ENCODE measurements at places on chromosomes 13 and 19.

GRCh38 chr13:74080762-74081161 is 53.4 kb downstream of the KLF12 start:
- DNase-seq, result no peak

DNA sequence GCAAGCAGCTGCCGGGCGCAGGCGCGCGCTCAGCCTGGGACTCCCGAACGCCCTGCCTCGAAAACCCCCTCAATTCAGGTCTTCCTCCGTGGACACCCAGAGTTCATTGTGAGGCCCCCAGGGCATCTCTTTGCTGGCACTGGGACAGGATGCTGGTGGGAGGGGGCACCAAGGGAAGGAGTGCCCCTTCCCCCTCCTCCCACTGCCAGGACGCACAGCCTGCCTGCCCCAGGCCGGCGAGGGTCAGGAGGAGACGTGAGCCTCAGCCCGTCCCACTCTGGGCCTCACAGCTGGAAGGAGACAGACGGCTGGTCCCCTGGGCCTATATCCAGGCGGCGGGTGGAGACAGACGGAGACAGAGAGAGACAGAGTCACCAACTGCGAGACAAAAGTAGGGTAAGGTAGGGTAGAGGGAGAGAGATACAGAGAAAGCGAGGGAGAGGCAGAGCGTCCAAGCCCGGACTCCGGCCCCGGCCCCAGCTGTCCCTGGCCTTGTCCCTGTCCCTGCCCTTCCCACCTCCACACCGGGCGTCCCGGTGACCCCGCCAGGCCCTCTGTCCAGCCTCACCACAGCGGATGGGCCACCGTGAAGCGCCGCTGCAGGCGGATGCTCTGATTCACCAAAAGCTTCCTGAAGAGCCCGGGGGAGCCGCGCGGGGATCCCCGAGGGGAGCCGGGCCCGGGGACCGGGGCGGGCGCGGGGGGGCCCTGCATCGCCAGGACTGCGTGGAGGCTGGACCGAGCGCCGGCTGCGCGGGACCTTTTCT is at the start of gene PDE4C:
Gene PDE4C (minus strand): TSS at position 737 of the 767 bp plus-strand sequence. CDS start 23 bp downstream, at position 714.
- no peak for DNase-seq

GRCh38 chr19:29247051-29247450 is 34.1 kb upstream of the UQCRFS1 start:
- DNase-seq, result no peak

DNA sequence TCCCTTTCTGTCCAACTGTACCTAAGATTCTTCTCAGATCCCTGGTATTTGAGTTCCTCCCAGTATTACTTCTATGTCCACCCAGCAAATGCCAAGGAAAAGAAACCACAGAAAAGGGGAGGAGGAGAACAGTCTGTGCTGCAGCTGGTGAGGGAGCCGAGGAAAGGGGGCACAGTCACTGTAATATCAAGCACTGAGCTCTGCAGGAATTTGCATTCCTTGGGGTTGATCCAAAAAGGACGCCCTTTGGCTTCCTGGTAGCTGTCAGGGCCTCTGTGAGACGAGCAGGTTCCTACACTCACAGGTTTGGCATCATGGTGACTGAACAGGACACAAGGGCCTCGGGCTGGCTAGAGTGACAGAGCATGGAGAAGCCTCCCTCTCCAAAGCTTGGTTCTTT is 273.4 kb downstream of the NHLRC3 start:
- DNase-seq, result no peak

DNA sequence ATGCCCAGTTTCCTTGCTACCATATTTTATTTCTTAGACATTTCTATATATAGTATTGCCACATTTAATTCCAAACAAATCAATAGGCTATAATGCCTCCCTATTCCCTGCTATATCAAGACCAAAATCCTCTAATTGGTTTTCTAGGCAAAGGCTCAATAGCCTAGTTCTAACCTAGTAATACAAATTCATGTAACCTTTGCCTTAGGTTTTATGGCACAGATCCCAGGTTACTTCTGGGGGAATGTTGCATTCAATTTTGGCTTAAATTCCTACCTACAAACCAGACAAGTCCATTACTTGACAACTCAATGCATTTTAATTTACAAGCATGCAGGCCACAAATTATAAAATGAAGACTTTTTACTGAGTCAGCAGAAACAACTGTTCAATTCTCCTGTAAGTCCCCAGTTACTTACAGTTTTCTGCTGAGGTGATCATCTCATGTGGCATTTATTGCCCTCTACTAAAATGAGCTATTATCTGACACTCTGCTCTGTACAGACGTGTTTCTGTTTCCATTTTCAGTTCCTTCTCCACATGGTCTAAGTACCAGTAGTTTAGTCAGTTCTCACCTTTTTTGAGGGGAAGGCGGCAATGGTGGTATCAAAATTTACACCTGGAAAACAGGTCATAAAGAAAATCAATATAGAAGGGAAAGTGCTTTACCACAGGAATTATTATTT is 11.7 kb downstream of the KCNRG start:
- no peak for DNase-seq

- no peak for DNase-seq
Measured at GRCh38 chr13:75407998-75408397, 74.0 kb downstream of the TBC1D4 start.

DNA sequence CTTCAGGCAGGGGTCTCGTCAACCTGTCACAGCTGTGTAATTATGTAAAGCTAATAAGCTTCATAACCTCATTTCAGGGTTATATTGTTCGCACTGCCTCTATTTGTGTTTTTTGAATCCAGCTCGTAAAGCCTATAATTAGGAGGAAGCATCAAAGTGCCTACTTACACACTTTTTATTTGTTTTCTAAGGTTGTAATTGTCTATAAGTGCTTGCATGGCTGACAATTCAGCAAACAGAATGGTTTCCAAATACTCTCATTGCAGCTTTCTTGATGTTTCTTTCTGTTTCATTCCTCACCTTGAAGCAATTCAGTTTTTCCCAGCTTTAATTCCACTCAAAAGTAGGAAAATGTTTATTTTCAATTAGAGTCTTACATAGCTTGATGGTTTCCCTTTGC is 336.3 kb downstream of the HS6ST3 start:
- no peak for DNase-seq

- no peak for DNase-seq
Measured at GRCh38 chr13:74466020-74466419, 331.8 kb upstream of the KLF12 start.

GRCh38 chr13:108315273-108315672 is 45.8 kb downstream of the TNFSF13B start:
- DNase-seq, result no peak

- no peak for DNase-seq
Measured at GRCh38 chr19:7661744-7662538, 6.9 kb upstream of the RETN start.

DNA sequence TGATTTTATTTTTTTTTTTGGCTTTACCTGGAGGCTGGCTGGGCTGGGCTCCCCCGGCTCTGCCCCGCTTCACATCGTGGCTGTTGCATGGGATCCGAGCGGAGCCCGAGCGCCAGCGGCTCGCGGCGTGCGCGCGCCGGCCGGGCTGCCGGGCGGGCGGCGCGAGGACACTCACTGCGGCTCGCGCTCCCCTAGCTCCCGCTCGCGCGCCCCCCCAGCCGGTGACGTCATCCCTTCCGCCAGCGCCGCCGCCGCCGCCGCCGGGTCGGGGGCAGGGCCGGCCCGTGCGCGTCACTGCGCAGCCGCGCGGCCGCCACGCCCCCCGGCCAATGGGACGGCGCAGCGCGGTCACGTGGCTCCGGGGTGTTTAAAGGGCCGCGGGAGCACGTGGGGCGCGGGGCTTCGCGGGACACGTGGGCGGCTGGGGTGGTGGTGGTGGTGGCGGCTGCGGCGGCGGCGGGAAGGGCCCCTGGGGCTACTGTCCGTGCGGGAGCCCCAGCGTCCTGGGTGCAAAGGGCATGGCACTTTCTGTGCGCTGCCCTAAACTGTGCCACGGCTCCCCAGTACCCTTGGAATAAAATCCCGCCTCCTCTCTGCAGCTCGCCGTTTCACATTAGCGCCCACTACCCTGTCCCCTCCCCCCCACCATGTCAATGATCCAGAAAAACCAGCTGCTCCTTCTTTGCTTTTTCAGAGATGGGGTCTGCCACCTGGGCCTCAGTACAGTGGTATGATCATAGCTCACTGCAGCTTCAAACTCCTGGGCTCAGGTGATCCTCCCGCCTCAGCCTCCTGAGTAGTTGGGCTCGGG is at the start of gene PTPRS:
Gene PTPRS (minus strand): TSS at position 176 of the 811 bp plus-strand sequence. CDS start 54,672 bp downstream, outside the sequence.
- peak; percentile 69 for DNase-seq

- no peak for DNase-seq
Measured at GRCh38 chr19:15935167-15935702, 906 bp upstream of the CYP4F11 start.

DNA sequence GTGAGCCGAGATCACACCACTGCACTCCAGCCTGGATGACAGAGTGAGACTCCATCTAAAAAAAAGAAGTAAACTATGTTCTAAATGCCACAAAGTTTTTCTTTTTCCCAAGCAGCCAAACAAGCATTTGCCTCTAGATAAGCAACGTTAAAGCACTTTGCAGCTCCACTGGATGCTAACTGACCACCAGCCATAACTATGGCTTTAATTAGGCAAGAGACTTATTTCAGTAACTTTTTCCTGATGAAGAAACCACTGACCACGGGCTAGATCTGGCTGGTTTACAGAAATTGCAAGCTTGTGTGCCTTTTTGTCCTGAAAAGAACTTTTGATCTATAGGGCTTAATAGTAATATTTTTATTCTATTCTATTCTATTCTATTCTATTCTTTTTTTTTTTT is 22.1 kb downstream of the CD70 start:
- DNase-seq, result no peak

DNA sequence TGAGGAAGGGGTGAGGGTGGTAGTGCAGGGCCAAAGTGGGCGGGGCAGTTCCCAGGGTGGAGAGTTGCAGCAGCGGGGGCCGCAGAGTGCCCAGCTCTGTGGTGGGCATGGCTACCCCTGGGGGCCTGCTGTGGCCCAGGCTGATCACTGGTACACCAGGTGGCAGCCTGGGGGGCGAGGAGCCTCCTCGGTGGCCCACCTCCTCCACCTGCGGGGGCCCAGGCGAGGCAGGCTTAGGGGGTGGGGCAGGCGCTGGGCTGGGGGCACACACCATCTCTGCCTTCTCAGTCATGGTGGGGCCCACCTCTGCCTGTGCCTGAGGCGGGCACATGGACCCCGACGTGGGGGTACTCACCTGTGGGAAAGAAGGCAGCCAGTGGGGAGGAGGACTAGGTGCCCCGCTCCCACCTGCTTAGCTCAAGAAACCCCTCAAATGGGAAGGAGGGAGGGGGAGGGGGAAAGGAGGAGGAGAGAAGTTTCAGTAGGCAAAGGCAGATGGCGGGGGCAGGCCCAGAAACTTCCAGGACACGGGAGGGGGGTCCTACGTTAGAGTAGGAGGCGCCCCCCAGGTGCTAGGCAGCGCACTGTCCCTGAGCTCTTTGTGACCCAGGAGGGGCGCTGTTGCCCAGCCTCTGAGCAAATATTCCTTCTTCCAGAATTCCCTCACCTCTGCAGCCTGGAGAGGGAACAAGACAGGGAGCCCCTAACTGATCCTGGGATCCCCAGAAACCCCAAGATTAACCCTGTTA is 1.6 kb downstream of the LYL1 start:
- no peak for DNase-seq

GRCh38 chr13:74111399-74111798 is 22.8 kb downstream of the KLF12 start:
- no peak for DNase-seq

DNA sequence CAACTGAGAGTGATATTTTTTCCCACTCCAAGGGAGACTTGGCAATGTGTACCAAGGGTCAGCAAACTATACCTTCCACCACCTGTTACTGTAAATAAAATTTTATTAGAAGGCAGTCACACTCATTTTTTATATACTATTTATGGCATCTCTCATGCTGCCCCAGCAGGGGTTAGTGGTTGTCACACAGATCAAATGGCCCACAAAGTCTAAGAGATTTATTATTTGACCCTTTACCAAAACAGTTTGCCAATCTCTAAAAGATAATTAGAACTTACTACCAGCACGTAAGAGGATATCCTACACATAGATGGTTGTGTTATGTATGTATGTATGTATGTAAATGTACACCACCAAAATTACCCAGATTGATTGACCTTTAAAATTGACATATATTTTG is 185.1 kb downstream of the PRR20E start:
- DNase-seq, result no peak

GRCh38 chr19:294341-294945 is 3.2 kb upstream of the PLPP2 start:
- no peak for DNase-seq

DNA sequence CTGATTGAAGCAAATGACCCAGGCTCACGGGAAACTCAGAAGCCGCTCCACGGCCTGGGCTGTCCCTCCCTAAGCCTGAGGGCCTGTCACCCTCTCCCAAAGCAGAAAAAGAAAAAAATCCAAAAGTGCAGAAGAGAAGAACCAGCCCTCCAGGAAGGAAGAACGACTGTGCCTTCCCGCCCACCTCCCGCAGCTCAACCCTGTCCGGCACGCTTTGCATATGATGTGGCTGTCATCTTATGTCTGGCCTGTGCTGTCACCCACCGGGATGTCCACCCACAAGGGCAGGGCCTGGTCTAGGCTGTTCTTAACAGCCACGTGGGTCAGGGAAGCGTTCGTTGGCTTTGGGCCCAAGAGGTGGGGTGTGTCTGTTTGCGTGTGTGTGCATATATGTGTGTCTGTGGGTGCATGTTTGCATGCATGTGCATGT is 13.7 kb downstream of the ZBTB7A start:
- no peak for DNase-seq

DNA sequence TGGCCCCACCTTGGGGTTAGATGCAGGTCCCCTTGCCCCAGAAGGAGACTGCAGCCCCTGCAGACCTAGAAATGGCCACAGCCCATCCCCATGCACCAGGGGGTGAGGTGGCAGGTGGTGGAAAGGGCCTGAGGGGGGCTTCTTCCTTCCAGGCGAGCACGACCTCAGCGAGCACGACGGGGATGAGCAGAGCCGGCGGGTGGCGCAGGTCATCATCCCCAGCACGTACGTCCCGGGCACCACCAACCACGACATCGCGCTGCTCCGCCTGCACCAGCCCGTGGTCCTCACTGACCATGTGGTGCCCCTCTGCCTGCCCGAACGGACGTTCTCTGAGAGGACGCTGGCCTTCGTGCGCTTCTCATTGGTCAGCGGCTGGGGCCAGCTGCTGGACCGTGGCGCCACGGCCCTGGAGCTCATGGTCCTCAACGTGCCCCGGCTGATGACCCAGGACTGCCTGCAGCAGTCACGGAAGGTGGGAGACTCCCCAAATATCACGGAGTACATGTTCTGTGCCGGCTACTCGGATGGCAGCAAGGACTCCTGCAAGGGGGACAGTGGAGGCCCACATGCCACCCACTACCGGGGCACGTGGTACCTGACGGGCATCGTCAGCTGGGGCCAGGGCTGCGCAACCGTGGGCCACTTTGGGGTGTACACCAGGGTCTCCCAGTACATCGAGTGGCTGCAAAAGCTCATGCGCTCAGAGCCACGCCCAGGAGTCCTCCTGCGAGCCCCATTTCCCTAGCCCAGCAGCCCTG is 4.2 kb upstream of the F10 start:
- no peak for DNase-seq

- peak; percentile 45 for DNase-seq
Measured at GRCh38 chr19:38684078-38684861, 36.8 kb downstream of the ACTN4 start.

DNA sequence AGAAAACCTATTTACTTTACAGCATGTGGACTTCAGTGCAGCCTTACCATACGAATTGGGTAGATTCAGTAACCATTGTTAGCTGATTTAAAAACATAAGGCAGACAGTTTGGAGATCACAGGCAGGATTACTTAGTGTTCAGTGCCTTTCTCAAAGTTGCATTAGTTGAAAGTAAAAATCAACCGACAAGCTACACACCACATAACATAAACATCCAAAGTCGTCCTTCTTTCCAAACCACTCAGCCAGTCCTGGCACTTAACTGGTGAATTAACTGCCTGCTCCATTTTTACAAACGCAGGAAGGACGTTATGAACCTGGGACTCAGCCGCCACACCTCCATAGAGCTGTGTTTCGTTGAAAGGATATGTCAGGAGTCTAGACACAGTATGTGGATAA is 91.4 kb downstream of the COL4A1 start:
- DNase-seq, result no peak

Data from activated T-cell treated with anti-CD3 and anti-CD28 coated beads, Interleukin-2, amount 50 U/mL, for 48 hours (primary cell).